Activated CD4-positive, alpha-beta T cell treated with anti-CD3 and anti-CD28 coated beads for 36 hours (primary cell): ENCODE measurements at places on chromosomes 11 and 22. TPM values are rescaled to one million over a fixed set of nuclear protein-coding genes. Genes with fewer than 3 reads are reported as not detected.

Gene OR10D3
- not detected for total RNA-seq

GRCh38 chr11:117754030-117754429, 43.0 kb downstream of the DSCAML1 start:
- no peak for DNase-seq

DNA sequence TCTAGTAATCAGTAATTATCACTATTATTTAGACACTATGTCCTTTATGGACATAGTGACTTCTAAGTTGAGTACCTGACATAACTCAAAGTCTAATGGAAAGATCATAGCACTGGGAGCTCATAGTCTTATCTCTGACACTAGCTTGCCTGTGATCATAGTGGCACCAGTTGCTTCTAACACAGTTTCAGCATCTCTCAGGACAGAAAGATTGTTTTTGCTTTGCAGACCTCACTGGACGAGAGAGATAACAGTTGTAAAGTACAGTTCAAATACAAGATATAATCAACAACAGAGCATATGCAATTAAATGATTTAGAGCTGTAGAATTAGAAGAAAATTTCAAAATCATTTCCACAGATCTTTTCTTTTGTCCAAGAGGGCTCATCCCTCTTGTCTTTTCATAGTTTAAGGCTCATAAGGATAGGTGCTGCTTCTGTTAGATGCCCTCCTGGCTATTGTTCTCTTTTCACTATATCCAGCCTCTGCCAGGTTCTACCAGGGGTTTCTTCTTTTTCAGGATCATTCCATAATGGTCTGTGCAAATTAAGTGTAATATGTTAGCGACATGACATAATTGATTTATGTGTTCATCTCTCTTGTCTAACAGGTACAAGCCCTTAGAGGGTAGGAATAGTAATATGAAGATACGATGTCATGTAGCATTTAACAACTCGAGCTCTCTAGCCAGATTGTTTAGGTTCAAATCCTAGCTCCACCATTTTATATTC, 1175.4 kb upstream of the TENM4 start:
- DNase-seq = no peak

DNA sequence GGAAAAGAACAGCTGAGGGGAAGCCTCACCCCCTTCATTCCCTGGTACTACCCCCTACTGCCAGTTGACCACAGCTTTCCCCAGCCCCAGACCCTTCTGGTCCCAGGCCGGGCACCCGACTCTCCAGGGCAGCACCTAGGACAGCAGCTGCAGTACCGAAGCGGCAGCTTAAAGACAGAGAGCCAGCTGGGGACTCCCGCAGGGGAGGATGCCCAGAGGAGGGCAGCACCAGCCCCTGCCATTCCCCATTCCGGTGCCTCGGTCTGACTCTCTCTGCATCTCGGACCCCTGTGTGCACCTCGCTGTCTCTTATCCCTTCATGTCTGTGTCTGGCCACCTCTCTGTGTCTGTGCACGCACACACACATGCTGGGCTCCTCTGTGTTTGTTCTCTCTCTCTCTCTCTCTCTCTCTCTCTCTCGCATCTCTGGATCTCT, 9.4 kb downstream of the IGSF9B start:
- peak; percentile 87 for DNase-seq
